ENCODE measurements at places on chromosomes 6 and 20.

DNA sequence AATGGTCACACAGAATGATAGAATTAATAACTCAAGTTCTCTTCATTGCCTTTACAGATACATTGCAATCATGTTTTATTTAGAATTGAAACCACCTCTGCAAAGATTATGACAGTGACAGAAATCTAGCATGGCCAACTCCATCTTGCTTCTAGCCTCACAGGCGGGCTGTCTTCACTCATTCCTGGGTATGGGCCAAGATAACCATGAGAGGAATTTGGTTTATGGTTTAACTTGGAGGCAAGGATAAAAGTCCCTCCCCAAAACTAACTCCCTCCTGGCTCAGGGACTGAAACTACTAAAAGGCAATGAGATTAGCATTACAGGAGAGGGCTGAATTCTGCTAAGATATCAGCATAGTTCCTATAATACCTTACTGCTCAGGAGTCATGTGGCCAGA, 95.2 kb upstream of the CST7 start:
- DNase-seq = no peak

DNA sequence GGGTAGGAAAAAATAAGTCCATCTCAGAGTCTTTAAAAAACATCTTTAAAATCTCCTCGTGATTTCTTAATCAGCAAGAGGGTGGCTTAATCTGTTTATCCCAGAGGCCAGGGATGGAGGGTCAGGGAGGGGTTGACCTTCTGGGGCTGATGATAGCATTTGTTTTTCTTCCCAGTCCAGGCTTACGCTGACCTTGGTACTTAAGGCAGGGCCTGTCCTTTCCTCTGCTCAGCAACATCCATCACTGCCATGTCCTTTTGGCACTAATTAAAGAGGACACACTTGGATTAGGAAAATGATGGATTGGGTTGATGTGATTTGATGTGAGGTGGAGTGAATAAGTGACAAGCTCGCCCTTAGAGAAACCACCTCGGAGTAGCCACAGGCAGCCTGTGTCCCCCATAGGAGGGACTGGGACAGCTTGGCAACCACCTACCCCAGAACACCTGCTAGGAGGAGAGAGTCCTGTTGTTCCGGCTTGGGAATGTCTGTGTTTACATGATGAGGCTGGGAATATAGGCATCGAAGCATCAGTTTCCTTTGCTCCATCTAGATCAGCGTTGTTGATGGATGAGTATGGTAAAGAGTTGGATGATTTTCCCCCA, 44.2 kb downstream of the PHACTR3 start:
- no peak for DNase-seq

- peak; percentile 95 for DNase-seq
These were observed 106.3 kb downstream of the PRKN start for GRCh38 chr6:162621246-162621645.

- DNase-seq = no peak
These were observed 53.4 kb upstream of the VSTM2L start for GRCh38 chr20:37849566-37849965.

GRCh38 chr20:24971376-24972101, 21.0 kb downstream of the APMAP start:
- no peak for DNase-seq

DNA sequence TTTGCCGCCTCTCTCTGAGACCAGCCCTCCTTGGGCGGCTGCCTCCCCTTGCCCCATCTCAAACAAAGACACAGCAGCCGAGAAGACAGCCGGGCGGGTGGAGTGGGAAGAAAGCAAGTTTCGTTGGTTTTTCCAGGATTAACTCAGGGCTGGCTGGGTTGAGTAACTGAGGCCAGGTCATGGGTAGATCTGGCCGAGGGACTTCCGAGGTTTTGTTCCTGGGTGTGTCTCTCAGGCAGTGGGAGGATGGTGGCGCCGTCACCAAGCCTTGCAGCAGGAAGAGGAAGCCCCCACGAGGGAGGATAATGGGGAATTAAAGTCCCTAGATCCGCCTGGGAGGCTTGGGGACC, 167.2 kb downstream of the TTLL2 start:
- DNase-seq = no peak

- peak; percentile 62 for DNase-seq
These were observed 189.6 kb downstream of the ADAT2 start for GRCh38 chr6:143260857-143261256.

- peak; percentile 73 for DNase-seq
These were observed 1.1 kb downstream of the TCP11 start for GRCh38 chr6:35139924-35140638.

DNA sequence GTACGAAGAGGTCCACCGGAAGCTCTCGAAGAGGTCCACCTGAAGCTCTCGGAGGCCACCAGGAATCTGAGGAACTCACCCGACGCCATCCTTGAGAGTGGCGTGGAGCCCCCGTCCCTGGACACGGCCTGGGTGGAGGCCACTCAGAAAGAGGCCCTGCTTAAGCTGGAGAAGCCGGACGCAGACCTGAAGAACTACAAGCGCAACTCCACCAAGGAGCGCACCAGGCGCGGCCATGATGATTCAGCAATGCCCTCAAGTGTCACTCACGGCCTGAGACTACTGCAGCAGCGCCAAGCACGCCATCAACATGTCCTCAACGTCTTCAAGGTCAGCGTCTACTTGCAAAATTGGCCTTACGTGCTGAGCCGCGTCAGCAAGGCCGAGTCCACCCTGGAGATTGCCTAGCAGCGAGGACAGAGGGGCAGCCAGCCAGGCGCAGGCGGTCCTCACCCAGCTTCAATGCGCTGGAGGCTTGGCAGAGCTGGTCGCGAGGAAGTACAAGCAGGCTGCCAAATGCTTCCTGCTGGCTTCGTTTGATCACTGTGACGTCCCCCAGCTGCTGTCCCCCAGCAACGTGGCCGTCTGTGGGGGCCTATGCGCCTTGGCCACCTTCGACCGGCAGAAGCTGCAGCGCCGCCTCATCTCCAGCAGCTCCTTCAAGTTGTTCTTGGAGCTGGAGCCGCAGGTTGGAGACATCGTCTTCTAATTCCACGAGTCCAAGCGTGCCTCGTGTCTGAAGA, 7.7 kb upstream of the GJA10 start:
- no peak for DNase-seq

DNA sequence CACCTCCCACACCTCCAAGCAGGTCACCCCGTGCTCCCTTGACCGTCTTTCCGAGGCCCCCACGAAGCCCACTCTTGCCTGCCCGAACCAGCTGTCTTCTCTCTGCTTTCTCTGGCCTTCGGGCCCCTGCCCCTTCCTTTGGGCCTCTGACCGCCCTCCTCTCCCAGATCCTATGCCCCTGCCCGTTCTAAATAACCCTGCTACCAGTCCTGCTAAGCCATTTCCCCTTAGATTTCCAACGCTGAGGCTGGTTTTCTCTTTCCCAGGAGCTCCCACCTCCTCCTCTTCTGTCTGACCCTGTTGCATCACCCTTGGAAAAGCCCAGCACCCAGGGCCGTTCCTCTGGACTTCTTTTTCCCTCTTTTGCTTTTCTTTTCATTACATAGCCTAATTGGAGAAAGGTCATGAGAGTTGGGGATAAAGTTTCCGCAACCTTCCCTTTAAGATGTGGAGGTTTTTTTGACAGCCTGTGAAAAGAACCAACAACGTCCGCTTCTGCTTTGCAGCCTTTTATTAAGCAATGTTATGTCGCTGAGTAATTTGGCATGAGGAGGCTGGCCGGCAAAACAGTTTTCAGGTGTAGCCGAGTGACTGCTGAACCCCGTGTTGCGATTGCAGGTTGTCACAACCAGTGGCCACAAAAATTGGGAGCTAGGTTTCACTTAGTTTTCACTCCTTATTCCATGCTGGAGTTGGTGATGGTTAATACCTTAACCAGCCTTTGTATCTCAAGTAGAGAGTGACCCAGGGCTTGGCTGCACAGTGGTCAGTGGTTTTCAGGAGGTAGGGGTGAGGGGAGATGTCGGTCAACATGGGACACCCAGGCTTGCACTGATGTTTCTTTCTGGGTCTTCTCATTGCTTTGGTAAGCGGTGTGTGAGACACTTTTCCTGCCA, 970 bp downstream of the BLTP3A start:
- DNase-seq = peak; percentile 59

DNA sequence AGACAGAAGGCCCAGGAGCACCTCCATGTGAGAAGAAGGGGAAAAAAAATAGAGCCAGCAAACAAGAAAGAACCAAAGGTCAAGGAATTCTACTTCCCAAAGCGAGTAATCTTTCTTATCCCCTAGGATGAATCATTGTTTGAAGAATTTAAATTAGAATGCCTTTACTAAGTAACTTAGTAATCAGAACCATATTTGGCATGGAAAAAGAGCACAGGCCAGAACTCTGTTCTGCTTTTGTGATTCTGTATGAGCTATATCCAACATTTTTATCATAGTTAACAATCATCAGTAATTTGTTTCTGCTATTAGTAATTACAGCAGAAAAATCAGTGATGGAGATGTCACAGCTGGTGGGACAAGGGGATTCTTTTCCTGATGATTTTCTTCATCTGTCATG, 228.8 kb upstream of the FAM83B start:
- DNase-seq = peak; percentile 84

DNA sequence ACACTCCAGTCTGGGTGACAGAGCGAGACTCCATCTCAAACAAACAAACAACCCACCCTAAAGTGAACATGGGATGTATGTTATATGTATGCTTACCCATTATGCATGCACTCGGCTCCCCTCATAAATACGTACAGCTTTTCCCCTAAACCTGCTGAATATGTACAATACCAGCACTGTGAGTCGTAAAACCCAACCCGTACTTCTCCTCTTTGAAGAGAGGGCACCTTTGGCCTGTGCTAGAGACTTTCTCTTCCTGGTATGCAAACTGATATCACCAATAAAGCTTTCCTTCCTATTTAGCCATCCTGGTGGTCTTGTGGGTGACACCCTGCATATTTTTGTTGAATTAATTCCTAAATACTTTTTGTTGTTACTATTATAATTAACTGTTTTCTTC, 51.3 kb downstream of the VSTM2L start:
- DNase-seq = no peak

- no peak for DNase-seq
These were observed 13.8 kb downstream of the BRD2 start for GRCh38 chr6:32982084-32982701.

DNA sequence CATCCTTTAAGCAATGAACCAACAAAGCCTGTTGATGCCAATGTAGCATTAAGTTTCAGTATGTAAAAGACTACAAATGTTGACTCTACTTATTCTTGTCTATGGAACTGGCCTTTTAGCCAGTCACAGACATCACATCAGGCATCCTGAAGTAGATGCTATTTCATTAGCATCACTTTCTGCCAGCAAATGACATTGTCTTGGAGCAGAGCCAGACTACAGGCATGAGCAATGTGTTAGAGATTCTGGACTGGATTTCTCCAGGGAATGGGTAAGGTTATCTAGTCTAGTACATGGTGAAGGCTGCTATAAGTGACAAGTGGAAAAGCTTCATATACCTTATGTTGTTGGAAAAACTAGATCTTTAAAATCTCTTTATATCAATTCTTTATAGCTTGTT, 142.9 kb downstream of the ADGRB3 start:
- peak; percentile 47 for DNase-seq

- no peak for DNase-seq
These were observed 425.2 kb upstream of the OPRM1 start for GRCh38 chr6:153613719-153614455.

- no peak for DNase-seq
These were observed 69.3 kb downstream of the ALDH8A1 start for GRCh38 chr6:134880487-134881190.

GRCh38 chr6:11956781-11957180, 55.3 kb upstream of the HIVEP1 start:
- no peak for DNase-seq

DNA sequence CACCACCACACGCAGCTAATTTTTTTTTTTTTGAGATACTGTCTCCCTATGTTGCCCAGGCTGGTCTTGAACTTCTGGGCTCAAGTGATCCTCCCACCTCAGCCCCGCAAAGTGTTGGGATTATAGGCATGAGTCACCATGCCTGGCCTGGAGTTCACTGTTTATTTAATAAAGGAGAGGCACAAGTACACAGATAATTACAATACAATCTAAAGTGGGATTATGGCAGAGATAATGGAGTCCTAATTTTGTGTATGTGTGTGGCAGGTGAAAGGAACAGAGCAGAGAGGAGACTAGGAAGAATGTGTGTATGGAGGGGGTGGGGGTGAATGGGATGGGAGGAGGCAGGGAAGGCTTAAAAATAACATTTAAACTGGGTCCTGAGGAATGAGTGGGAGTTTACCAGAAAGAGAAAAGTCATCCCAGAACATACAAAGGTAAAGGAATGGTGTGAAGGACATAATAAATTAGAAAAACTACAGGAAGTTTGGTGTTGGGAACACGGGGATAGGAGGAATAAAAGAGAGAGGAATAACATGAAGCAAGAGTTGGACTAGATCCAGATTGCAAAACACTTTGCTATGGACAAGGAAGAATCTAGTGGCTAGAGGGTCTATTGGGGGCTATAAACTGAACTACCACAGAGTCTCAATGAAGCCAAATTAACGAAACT, 4.4 kb downstream of the NCOA5 start:
- no peak for DNase-seq

GRCh38 chr6:166434336-166434735, 51.6 kb upstream of the MPC1 start:
- DNase-seq = no peak

GRCh38 chr6:101296169-101296960, 97.1 kb upstream of the GRIK2 start:
- DNase-seq = no peak

GRCh38 chr6:108762394-108762793, 85.8 kb upstream of the ARMC2 start:
- no peak for DNase-seq

DNA sequence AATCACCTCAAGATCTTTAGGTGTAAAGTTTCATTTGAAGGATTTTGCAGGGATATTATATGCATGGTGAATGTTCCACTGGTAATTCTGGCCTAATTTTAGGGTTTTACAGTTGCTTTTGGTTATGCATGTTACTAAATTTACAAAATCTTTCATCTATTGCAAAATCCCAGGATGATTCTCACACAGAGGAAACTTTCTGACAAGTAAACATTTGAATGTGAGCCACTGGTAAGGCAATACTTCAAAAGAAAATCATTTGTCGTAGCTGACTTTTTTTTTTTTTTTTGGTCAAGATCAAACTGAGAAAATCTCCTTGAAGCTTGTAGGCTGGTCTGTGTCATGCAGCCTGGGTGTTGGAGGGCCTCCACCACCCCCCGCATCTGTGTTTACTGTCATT, 141.9 kb upstream of the EXOC2 start:
- no peak for DNase-seq

DNA sequence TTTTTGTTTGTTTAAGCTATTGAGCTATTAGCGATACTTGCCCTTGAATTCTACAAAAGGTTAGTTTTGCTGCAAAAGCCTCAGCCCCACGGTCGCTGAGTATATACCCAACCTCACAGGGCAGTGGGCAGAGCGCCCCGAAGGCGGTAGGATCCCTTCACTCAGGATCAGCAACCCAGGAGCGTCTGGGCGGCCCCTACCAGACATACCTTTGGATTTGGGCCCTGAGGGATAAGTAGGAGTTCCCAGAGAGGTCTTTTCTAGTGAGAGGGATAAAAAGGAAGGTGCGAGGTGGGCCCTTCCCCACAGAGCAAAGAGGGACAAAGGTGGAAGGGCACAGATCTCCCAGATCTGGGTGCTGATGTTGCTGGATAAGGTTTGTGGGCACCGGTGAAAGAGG, 6.1 kb downstream of the SASH1 start:
- DNase-seq = no peak
